AG09309 (cell line): ENCODE measurements at places on chromosomes 2 and 18.

DNA sequence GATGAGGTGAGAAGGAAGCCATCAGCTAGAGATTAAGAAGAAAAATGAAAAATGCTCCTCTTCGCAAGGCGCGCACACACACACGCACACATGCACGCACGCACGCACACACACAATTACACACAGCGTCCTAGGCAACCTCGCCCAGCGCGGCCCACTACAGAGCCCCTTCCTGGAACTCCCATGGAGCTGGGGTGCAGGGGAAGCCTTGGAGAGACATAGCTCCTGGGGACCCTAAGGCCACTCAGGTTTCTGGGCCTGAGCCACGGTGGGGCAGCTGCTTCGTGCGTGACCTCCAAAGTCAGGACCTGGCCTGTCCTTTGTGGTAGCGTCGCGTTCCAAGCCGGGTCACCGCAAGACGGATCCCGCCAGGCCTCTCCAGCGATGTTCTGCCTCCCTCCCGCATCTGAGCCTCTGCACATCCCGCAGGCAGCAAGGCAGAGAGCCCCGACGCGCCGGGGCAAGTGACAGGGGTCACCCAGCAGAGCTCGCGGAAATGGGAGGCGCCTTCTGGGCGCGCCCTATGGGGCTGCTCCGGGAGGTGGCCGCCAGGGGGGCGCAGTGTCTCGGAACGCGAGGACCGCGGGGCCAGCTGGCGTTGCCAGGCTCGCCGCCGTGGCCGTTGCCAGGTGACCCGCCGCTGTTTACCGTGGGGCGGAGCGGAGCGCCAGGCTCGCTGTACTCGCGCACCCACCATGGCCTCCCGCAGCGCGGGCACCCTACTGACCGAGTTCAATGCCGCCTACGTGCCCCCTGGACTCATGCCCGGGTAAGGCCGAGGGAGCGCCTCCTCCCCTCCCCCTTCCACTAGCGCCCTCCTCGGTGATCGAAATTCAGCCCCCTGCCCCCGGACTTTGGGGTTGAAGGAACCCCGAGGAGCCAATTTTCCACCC, 79.0 kb downstream of the CIB4 start:
- no peak for DNase-seq

GRCh38 chr2:23221236-23221635, 163.7 kb upstream of the KLHL29 start:
- DNase-seq = no peak

GRCh38 chr2:98669675-98670074, 61.3 kb downstream of the MGAT4A start:
- DNase-seq = no peak

GRCh38 chr18:9991011-9992000, 77.5 kb downstream of the VAPA start:
- DNase-seq = no peak

- DNase-seq = peak; percentile 79
Observed at GRCh38 chr2:191304939-191305875, 60.0 kb downstream of the MYO1B start.

DNA sequence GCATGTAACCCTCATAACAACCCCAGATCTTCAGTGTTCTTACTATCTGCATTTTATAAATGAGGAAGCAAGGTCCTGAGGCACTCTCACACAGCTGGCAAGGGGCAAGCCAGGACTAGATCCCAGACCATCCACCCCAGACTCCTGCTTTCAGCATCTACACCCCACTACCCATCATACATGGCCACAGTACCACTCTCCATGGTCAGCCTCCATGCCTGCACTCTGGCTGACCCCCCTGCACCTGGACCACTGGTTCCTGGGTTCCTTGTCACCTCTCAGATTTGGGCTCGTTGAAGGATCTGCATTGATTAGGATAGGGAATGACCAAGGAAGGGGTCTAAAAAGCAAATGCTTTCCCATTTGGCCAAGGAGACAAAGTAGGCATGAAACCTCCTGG, 36.0 kb upstream of the TEX51 start:
- DNase-seq = no peak

GRCh38 chr2:30691948-30692828, 115.1 kb downstream of the CAPN13 start:
- DNase-seq = no peak

DNA sequence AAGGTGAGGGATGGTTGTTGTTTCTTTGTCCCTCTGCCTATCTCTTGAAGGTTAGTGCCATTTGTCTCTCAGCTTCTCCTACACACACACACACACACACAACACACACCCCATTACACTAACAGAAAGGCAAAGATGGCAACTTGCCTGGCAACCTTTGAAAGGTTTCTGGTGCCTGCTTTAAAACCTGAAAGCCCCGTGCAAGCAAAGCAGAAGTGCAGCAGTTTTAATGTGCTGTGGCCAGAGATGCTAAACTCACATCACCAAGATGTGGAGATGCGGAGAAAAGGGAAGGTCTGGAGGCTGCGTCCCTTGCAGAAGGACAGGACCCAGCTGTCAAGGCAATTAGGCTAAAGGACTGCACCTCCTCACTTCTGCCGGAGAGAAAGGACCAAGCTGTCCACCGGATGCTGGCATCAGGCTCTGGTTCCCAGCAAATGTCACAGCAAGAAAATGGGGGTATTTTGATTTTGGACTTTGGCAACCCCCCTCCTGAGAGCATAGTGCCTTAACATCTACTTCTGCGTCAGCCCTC, 196.4 kb downstream of the ARL4C start:
- no peak for DNase-seq

GRCh38 chr18:25077038-25077943, 274.7 kb downstream of the ZNF521 start:
- no peak for DNase-seq

DNA sequence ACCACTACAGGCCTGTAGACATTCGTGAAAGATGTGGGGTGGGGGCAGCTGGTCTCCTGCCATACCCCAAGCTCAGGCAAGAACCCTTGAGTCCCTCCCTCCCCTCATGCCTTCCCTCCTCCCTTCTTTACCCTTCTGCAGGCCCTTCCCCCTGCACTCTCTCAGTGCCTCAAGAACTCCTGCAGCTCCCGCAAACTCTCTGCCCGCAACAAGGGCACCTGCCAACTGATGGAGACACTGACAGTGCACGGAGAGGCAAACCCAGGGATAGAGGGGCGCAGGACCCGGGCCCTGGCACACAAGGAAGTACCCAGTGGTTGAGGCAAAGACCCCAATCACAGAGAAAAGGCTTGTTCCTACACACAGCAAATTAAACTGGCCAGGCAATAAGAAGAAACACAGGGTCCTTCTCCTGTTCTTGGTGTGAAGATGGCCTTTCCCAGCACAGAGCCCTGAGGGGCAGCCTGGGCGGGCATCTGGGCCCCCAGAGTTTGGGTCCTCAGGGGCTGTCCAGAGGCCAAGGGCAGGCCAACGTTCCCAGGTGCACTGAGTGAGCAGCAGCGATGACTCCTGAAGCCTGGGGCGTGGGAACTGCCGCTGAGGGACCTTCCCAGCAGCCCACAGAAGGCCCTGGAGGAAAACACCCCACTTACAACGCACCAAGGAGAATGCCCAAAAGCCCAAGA, 1.6 kb downstream of the TEKT4 start:
- DNase-seq = no peak
